ENCODE measurements at places on chromosomes 2 and 18.

GRCh38 chr2:206263959-206264603, 10.4 kb upstream of the ZDBF2 start:
- DNase-seq, result no peak

DNA sequence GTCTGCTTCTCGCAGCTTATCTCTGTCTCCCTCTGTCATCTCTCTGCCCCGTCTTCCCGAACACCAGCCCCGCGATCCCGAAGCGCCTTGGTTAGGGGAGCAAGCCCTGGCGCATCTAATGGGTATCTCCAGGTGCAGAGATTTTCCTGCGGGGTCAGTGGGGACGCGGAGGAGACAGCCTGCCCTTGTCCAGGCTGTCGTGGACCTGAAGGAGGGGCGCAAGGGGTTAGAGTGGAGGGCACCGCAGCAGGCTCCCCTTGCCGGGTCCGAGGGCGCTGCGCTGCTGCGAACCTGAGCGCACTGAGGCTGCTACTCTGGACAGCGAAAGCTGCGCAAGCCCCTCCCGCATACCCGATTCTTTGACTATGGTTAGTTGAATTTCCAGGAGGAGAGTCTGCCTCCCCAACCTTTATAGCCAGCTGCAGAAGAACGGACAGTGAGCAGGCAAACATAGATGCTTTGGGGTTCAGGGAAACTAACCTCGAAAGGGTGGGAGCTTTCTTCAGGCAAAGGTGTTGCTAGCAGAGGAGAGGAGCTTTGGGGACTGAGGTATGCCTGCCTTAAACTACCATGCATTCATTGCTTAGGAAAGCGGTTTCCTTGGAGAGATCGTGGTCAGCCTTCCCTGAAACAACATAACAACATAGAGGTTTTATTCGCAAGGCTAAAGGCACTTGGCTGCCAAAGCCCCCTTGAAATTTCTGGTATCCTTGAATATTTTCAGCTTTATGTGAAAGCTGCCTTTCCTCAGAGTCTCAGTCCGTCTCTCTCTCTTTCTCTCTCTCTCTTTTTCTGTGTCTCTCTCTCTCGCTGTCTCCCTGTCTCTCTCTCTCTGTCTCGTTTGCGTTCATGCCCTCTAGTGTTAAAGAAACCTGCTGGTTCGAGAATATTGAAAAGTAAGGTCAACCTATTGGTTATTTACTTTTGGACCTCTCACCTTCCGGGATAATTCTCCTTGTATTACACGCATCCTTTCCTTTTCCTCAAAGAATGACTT, 1.6 kb downstream of the GALNT13 start:
- DNase-seq, result no peak

- no peak for DNase-seq
Observed at GRCh38 chr2:1360557-1361250, 52.6 kb upstream of the TPO start.

- DNase-seq, result no peak
Observed at GRCh38 chr2:181627545-181627944, 29.4 kb downstream of the CERKL start.

GRCh38 chr2:96393989-96394761, 58.6 kb downstream of the NCAPH start:
- DNase-seq, result no peak

DNA sequence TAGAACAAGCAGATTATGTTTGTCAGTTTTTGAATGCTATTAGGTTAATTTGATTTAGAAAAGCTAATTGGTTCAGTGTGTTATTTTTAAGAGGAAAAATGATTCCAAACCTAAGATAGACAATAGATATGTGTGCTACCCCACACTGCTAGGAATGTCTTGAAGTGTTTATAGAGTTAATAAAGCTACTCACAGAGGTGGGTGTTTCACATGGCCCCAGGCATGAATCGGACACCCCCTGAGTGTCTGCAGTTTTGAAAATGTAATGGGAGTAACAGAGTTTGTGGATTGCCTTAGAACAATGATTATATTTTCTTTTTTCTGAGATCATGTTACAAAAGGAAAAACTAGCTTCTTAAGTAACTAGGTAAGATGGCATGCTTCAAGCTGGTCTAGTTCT, 348.3 kb downstream of the ADCYAP1 start:
- no peak for DNase-seq

DNA sequence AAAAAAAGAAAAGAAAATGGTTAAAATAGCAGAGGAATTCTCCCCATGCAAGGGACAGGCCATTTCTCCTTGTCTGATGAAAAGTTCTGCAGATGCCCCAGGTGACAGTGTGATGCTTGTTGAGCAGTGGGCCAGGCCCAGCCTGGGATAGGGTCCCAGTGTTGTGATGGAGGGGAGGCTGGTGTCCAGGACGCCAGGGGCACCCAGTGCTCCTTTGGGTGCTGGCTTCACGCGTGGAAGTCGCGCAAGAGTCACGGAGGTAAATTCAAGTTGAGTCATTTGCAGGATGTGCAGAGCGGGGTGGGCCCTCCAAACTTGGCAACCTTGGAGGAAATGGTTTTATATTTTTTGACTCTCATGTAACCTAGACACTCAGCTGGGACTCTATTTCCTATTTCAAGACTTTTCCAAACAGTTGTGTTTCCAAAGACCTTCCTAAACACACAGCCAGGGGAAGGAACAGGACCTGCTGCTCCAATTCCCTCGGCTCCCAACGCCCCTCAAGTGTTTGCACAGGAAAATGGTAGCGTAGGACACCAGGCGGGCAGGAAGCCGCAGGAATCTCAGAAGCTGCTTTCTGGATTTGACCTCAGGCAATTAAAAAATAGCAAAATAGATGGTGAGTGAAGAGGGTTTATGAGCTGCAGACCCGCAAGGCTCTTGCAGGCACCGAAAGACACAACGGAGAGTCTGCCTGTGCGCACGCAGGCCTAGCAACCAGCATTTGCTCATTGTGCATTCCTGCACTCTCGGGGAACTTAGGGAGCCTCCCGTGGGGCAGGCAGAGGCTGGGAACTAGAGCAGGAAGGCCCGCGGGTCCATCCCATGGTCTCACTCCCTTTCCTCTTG, 107.1 kb upstream of the ODC1 start:
- no peak for DNase-seq

DNA sequence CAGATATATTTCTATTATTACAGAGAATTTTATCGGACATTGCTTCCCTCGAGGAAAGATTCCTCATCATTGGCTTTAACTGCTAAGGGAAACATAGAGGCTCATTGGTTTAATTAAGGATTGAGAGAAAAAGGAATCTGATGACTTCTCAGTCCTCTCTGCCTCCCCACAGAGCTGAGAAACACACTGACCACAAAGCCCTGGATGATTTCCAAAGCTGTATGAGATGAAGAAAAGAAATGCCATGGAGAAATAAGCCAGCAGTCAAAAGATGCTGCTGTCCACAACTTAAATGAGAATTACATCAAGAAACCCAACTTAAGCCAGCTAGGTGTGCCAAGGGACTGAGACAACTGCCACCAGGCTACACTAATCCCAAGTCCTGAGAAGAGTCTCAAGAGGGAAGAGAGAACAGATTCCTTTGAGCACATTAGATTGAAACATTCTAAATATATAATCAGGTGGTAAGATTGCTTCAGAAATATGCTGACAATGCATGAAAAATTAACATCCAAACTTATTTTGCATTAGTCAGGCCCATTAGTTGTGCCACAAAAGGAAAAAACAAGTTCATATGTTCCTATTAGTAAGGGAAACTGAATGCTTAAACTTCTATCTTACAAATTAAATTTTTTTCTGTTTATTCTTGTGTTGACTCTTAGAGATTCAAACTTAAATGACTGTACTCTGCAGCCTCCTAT, 308.1 kb upstream of the CYRIA start:
- peak; percentile 3 for DNase-seq

- DNase-seq, result no peak
Observed at GRCh38 chr2:105262651-105263091, 21.1 kb downstream of the GPR45 start.

- no peak for DNase-seq
Observed at GRCh38 chr2:161104054-161104553, 56.1 kb upstream of the TANK start.

- peak; percentile 78 for DNase-seq
Observed at GRCh38 chr2:238601433-238602222, 174.9 kb downstream of the ASB1 start.

DNA sequence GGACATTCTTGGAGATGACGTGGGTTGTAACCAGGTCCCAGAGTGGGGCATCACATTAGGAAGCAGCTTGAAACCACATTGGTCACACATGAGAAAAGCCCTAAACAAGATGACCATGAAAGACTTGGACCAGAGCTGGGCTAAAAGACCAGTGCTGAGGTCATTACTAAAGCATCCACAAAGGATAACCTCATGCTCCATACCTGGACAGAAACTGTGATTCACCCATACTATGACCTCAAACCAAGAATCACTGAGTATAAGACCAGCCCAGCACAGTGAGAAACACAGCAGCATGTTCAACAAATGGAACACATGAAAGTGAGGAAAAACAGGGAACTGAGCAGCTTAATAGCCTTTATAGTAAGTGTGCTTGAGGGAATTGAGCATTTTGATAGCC, 635.5 kb upstream of the NETO1 start:
- DNase-seq, result no peak

DNA sequence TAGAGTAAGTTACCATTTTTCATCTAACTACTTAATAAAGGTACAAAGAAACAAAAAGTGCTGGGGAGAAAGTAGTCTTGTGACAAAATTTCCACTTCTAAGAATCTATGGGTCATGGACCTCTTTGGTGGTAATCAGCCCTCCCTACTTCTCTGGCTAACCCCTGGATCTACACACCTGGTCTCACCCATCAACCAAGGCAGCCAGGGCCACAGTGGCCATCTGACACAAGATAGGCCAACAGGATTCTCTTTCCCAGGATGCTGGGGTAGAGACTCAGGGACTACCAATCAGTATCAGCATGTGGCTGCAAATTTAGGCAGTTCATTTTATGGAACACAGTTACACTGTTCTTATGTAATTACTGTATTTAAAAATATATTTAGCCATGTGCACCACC, 17.8 kb downstream of the RNF149 start:
- no peak for DNase-seq

DNA sequence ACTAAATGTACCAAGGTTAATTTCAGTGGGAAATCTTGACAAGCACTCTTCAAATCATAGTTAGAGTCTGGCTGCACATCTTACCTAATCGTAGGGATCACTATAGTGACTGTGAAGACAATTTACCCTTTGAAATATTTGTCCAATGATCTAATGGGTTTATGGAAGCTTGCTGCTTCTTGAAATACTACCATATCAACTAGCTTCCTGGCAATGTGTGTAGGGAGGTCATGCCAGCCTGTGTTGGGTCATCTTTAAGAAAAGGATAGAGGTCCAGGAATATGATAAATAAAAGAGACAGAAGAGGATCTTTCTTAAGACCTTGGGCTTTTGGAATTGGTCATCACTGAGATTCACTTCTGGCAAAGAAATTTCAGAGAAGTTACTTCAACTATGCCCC, 84.4 kb downstream of the POLE4 start:
- DNase-seq, result no peak

DNA sequence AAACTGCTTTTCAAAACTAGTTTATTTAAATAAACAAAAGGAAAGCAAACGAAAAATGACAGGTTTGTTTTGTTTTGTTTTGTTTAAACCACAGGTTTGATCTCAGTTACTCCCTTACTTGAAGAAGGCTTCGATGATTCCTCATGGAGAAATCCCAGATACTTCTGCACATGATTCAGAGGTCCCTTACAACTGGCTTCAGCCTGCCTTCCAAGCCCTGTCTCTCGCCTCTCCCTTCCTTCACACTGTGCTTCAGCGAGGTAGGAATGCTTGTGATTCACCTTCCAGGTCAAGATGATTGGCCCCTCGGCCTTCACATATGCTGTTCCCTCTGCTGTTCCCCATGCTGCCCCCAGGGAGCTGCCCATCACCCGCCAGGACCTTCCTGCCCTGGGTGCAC, 104.1 kb upstream of the ITGA6 start:
- no peak for DNase-seq

GRCh38 chr2:29763371-29763770, 158.0 kb downstream of the ALK start:
- no peak for DNase-seq

All from fibroblast of the conjunctiva (primary cell).